Stimulated activated CD4-positive, alpha-beta T cell treated with anti-CD3 and anti-CD28 coated beads, Interleukin-1b, Interleukin-23, amount 100 ng/mL, for 1 hour (primary cell): ENCODE measurements at places on chromosomes 16 and 17.

GRCh38 chr17:8146381-8147140, 5.6 kb downstream of the PER1 start:
- no peak for DNase-seq

DNA sequence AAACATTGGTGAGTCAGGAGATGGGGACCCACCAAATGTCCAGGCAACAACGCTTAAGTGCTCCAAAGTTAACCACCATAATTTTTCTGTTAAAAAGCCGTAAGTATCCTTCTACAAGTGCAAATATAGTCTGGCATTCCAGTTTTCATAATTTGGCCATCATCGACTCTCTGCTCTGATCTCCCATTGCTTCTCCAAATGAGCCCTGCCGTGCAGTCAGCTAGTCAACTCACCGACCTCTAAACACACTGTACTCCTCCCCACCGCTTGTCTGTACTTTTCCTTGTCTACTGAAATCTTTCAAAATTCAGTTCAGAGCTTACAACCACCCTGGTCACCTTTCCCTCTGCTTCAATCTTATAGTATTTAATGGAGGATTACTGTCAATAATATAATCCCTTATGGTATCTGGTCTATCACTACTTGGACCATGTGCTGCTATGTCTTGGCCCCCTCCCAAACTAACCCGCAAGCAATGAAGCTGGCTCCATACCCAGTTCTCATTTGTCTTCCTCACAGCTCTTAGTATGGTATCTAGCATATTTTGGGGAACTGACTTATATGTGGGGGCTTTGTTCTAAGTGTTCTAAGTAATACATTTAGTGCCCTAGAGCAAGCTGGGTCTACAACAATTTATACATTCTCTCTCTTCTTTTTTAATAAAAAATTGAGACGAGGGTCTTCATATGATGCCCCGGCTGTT, 52.7 kb upstream of the SLC25A19 start:
- DNase-seq: no peak

DNA sequence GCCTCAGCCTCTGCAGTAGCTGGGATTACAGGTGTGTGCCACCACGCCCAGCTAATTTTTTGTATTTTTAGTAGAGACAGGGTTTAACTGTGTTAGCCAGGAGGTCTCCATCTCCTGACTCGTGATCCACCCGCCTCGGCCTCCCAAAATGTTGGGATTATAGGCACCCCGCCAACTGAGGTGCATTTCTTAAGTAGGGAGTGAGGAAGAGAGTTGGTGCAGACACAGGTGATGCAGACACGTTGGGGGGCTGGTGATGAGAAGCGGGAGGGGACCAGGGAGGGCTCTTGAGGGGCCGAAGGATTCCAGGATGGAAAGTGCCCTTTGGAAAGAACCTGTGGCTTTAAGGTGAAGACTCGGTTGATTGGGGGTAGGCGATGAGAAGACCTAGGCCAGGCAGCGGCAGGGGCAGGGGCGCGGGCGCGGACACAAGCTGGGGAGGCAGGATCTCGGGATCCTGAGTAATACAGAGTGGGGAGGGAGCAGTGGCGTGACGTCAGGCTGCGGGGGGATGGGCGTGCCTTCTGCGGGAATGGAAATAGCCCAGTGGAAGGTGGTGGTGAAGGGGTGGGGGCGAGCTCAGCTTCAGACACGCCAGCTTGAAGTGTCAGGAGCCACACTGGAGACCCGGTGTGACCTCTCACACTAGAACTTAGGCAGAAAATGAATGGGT, 2.5 kb upstream of the ATP6V0C start:
- DNase-seq: no peak

- no peak for DNase-seq
These were observed 21.9 kb downstream of the ACE start for GRCh38 chr17:63498626-63499195.

- DNase-seq: no peak
These were observed 113.9 kb upstream of the FOXF1 start for GRCh38 chr16:86396422-86396821.
